SK-N-DZ (cell line): ENCODE measurements at places on chromosomes 2 and 18.

GRCh38 chr2:32715981-32716380 lies 88.1 kb downstream of the TTC27 start:
- DNase-seq, result no peak

GRCh38 chr2:187297801-187298200 lies 150.3 kb downstream of the CALCRL start:
- DNase-seq, result no peak

GRCh38 chr2:74020702-74021406 lies 36.1 kb downstream of the TET3 start:
- peak; percentile 42 for DNase-seq

- DNase-seq, result no peak
Observed at GRCh38 chr18:53772293-53772692, 452.2 kb downstream of the MBD2 start.

- DNase-seq, result no peak
Observed at GRCh38 chr18:6399776-6400175, 14.9 kb downstream of the L3MBTL4 start.
